Activated CD8-positive, alpha-beta T cell treated with anti-CD3 and anti-CD28 coated beads for 36 hours (primary cell): ENCODE measurements at places on chromosomes 11 and 22. TPM values are rescaled to one million over a fixed set of nuclear protein-coding genes. Genes with fewer than 3 reads are reported as not detected.

DNA sequence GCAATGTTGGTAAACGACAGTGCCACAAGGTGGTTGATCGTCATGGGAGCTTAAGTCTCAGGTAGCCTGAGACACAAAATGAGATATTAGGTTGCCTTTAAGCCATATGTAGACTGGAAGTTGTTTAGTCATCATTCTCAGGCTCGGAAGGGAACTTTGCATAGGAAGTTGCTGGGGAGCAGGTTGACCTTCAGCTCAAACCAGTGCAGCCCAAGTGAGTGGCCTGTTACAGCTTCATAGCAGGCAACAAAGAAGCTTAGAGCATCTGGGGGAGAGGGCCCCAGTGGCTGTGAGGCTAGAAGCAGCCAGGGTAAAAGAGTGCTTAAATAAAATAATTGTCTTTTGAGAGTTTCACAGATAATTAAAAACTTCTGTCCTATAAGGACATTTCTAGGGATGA, 404.0 kb downstream of the GUCY1A2 start:
- DNase-seq, result no peak
- no peaks in the 10 kb centered on the region for H3K4me1 ChIP-seq
- no peak overlapping the region for H3K27ac ChIP-seq
- H3K27me3 ChIP-seq, result no peaks in the 10 kb centered on the region

DNA sequence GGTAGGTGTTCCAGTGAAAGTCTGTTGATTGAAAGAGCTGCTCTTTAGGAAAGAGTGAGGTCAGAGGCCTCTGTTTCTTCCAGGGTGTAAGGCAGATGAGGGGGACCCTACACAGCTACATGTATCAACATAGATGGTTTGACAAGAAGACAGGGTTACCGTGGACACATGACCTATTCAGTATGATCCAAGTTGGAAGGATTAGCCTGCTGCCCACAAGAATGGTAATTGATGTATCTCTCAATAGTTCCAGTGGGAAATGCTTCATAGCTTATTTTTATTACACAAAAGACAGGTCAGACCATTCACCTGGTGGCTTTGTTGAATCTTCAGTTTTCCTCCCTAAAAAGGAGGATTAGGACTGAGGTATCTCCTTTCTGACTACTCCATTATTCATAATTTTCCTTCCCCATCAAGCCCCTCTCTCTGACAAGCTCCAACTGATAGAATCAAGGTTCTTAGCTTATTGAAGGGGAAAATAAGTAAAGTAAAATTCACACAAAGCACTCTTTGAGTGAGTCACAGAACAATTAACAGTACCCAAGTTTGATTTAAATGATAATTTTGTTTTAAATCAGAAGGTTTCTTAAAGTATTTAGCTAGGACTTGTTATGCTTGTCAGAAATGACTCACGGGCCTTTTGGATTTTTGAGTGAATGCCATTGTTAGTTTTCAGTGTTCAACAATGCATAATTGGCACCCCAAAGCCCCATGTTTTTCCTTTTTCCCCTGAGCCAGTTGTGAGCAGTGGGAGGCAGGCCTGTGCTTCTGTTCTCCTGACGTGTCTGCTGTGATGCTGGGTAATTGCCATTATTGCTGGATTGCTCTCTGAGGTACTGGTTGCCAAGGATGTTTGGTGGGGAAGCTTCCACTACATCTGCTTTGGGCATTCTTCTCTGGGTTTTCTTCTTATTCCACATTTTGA, 373.2 kb downstream of the DDX10 start:
- peaks cover under 1% of the 10 kb centered on the region for H3K27me3 ChIP-seq
- DNase-seq, result no peak
- no peaks in the 10 kb centered on the region for H3K4me1 ChIP-seq
- H3K27ac ChIP-seq, result no peak overlapping the region

GRCh38 chr11:8948886-8949285, 6.1 kb upstream of the ASCL3 start:
- peaks cover 1% of the 10 kb centered on the region for H3K27me3 ChIP-seq
- H3K27ac ChIP-seq, result no peak overlapping the region
- DNase-seq, result no peak

- H3K27ac ChIP-seq, result no peak overlapping the region
- no peaks in the 10 kb centered on the region for H3K27me3 ChIP-seq
- H3K36me3 ChIP-seq, result no peaks in the 10 kb centered on the region
- H3K4me1 ChIP-seq, result no peaks in the 10 kb centered on the region
- DNase-seq, result no peak
These were observed 742.9 kb downstream of the LRRC4C start for GRCh38 chr11:40716344-40717130.

DNA sequence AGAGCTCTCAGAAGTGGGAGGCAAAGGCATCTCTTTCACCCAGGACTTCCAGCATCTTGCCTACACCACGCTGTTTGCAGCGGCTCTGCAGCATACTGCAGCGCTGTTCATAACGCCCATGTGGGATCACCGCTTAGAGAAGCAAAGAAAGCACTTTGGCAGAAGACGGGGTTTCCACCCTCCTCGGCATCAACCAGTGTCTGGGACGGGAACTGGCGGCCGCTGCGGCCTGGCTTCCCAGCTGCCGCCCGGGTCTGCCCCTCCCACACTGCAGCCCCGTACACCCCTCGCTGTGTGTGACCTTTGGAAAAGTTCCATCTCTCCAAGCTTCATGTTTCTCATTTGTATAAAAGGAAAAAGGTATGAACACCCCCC, 545 bp upstream of the TIRAP start:
- peaks cover 46% of the 10 kb centered on the region for H3K4me1 ChIP-seq
- H3K4me3 ChIP-seq, result peak overlapping the region; percentile 99
- peaks cover 6% of the 10 kb centered on the region for H3K36me3 ChIP-seq

- no peak overlapping the region for H3K27ac ChIP-seq
- H3K4me1 ChIP-seq, result peaks cover 7% of the 10 kb centered on the region
- H3K27me3 ChIP-seq, result no peaks in the 10 kb centered on the region
- DNase-seq, result no peak
- peaks cover 4% of the 10 kb centered on the region for H3K36me3 ChIP-seq
- H3K4me3 ChIP-seq, result no peak overlapping the region
These were observed 200.0 kb downstream of the TBC1D22A start for GRCh38 chr22:46962406-46962805.

DNA sequence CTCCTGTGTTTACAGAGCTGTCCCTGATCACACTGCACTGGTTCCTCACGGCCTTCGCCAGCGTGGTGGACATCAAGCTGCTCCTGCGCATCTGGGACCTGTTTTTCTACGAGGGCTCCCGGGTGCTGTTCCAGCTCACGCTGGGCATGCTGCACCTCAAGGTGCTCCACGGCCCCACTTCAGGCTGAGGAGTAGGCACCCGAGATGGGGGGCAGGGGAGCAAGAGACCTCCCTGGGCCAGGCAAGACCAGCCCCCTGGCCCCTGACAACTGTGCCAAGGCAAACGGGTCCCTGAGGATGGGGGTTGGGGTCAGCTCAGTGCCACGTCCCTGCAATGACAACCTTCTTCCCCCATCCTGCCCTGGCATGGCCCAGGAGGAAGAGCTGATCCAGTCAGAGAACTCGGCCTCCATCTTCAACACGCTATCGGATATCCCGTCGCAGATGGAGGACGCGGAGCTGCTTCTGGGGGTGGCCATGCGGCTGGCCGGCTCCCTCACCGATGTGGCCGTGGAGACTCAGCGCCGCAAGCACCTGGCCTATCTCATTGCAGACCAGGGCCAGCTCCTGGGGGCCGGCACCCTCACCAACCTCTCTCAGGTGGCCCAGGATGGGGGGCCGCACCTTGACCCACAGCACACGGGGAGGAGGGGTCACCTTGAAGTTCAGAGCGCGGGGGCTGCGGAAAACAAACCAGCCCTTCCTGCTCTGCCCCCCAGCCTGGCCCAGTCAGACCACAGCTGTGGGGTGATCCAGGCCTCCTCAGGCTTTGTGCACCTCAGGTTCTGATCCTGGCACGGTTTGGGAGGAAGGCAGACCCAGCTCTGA, 35.9 kb downstream of the SGSM3 start:
- H3K36me3 ChIP-seq, result peaks cover 23% of the 10 kb centered on the region
- H3K4me1 ChIP-seq, result peaks cover 27% of the 10 kb centered on the region
- H3K27ac ChIP-seq, result no peak overlapping the region
- no peaks in the 10 kb centered on the region for H3K27me3 ChIP-seq
- H3K4me3 ChIP-seq, result no peak overlapping the region
- DNase-seq, result no peak

The ANGPTL5 gene
- not detected for total RNA-seq

The MMP1 gene
- total RNA-seq, result not detected

The FAM181B gene
- not detected for total RNA-seq
